Melanocyte of skin (primary cell): ENCODE measurements at places on chromosomes 7 and 10. TPM values are rescaled to one million over a fixed set of nuclear protein-coding genes. Genes with fewer than 3 reads are reported as not detected.

Gene ZNF117
- 1.00 and 2.8 TPM in 2 replicates for total RNA-seq

Gene NODAL
- total RNA-seq: not detected in 2 replicates

Gene GARS1
- total RNA-seq: 134 and 137 TPM in 2 replicates

Gene PILRA
- not detected in 2 replicates for total RNA-seq

Gene TYW1B
- 2.7 and 5.6 TPM in 2 replicates for total RNA-seq

Gene CCDC3
- not detected in 2 replicates for total RNA-seq

Gene CYP2C19
- total RNA-seq: not detected in 2 replicates

Gene DKK1
- 18.6 and 59.6 TPM in 2 replicates for total RNA-seq

Gene GPRIN2
- total RNA-seq: under 0.01 TPM in 1 of 2 replicates, not detected in the other

Gene REPIN1
- 61.4 and 61.6 TPM in 2 replicates for total RNA-seq

Gene CSTF2T
- 25.6 and 29.9 TPM in 2 replicates for total RNA-seq

Gene TACC2
- 4.1 and 10.5 TPM in 2 replicates for total RNA-seq

Gene HOXA5
- not detected in 2 replicates for total RNA-seq

Gene HOXA6
- total RNA-seq: 0.33 and 1.7 TPM in 2 replicates

Gene AKR1B15
- not detected in 2 replicates for total RNA-seq

Gene ELOVL3
- total RNA-seq: 0.33 TPM in 1 of 2 replicates, not detected in the other

Gene CASTOR2
- total RNA-seq: 4.1 and 7.3 TPM in 2 replicates

Gene HPS6
- total RNA-seq: 40.3 and 41.0 TPM in 2 replicates

Gene RAPGEF5
- total RNA-seq: 3.3 and 4.0 TPM in 2 replicates

Gene LRRD1
- total RNA-seq: under 0.01 and 0.31 TPM in 2 replicates

Gene GDF10
- not detected in 2 replicates for total RNA-seq

Gene PAX4
- total RNA-seq: not detected in 2 replicates

Gene PLXDC2
- 1.00 and 3.2 TPM in 2 replicates for total RNA-seq

Gene MAGI2
- 10.7 and 18.9 TPM in 2 replicates for total RNA-seq

Gene DNAJC12
- 2.3 and 2.6 TPM in 2 replicates for total RNA-seq

Gene BMPR1A
- 47.0 and 50.4 TPM in 2 replicates for total RNA-seq

Gene SLC16A12
- total RNA-seq: not detected in 2 replicates

Gene IFIT1B
- total RNA-seq: not detected in 2 replicates

Gene PHKG1
- 0.15 and 0.33 TPM in 2 replicates for total RNA-seq

Gene TBC1D12
- total RNA-seq: 10.7 and 17.1 TPM in 2 replicates

Gene TMEM139
- total RNA-seq: 0.46 TPM in 1 of 2 replicates, not detected in the other

Gene MRLN
- not detected in 2 replicates for total RNA-seq

Gene CACNA2D1
- 18.9 and 30.2 TPM in 2 replicates for total RNA-seq

Gene CCDC146
- 1.0 and 2.2 TPM in 2 replicates for total RNA-seq

Gene MMS19
- 105 and 123 TPM in 2 replicates for total RNA-seq

Gene POM121
- total RNA-seq: 10.3 and 12.0 TPM in 2 replicates

Gene DPP6
- total RNA-seq: 1.1 and 2.4 TPM in 2 replicates

Gene TRIM4
- total RNA-seq: 25.3 and 28.4 TPM in 2 replicates

Gene RP9
- 10.7 and 13.0 TPM in 2 replicates for total RNA-seq

Gene LHFPL3
- not detected in 2 replicates for total RNA-seq

Gene TCAF2
- 0.15 and 0.33 TPM in 2 replicates for total RNA-seq

Gene CFAP46
- total RNA-seq: 1.3 and 1.4 TPM in 2 replicates

Gene HOGA1
- 1.7 and 5.5 TPM in 2 replicates for total RNA-seq

Gene KEL
- total RNA-seq: 0.34 and 0.73 TPM in 2 replicates

Gene TCERG1L
- 1.2 and 2.3 TPM in 2 replicates for total RNA-seq

Gene TMEM236
- 0.67 and 0.77 TPM in 2 replicates for total RNA-seq

Gene TUBAL3
- not detected in 2 replicates for total RNA-seq

Gene CALHM1
- not detected in 2 replicates for total RNA-seq

Gene GPC2
- total RNA-seq: 2.4 and 3.6 TPM in 2 replicates

Gene CALCR
- total RNA-seq: under 0.01 TPM in 1 of 2 replicates, not detected in the other

Gene TMEM176A
- total RNA-seq: not detected in 2 replicates

Gene SMC3
- total RNA-seq: 12.0 and 18.9 TPM in 2 replicates

Gene NAT16
- not detected in 2 replicates for total RNA-seq

Gene EFCAB10
- not detected in 2 replicates for total RNA-seq

Gene SPDYE5
- total RNA-seq: not detected in 2 replicates

Gene PPIF
- total RNA-seq: 54.9 and 61.6 TPM in 2 replicates

Gene DDC
- total RNA-seq: not detected in 2 replicates
